SW 1271 (cell line): ENCODE measurements at places on chromosomes 7 and 10.
A peak's percentile ranks its signal among the peaks of the same experiment; 100 is the strongest.

DNA sequence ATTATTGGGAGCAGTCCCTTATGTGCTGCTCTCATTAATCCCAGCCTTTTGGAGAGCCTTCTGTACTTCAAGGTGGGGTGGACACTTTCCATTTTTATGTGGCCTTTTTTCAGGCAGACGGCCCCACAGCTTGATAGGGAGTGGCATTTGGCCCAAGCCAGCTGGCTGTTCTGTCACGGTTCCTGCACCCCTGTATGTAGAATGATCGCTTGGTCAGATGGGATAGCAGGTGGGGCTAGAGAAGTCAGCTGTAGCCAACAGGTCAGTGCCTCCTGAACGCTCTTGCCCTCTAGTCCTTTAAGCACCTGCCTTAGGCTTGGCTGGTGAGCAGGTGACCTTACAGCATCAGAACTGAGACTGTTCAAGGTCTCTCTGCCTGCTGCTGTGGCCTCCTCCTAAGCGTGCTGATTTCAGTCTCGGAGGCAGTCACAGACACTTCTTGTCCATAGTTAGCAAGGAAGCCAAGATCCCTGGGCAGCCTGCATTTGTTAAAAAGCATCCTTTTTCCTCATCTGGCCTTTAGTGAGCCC lies 95.3 kb downstream of the LRRC4 start:
- no peak for DNase-seq

DNA sequence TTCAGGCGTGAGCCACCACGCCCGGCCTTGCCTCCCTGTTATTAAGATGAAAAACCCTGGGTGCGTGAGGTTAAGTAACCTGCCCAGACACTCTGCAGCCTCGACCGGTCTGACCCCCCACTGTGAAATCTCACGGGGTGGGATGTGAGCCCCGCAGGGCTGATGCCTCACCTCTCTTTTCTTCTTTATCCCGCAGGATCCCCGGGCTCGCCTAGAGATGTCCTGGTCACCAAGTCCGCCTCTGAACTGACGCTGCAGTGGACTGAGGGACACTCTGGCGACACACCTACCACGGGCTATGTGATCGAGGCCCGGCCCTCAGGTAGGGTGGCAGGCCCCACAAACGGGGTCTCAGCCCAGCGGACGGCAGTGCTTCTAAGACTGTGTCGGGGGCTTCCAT lies 461.1 kb upstream of the FOXK1 start:
- DNase-seq: no peak

GRCh38 chr10:44087403-44087802 lies 297.5 kb downstream of the CXCL12 start:
- no peak for DNase-seq

DNA sequence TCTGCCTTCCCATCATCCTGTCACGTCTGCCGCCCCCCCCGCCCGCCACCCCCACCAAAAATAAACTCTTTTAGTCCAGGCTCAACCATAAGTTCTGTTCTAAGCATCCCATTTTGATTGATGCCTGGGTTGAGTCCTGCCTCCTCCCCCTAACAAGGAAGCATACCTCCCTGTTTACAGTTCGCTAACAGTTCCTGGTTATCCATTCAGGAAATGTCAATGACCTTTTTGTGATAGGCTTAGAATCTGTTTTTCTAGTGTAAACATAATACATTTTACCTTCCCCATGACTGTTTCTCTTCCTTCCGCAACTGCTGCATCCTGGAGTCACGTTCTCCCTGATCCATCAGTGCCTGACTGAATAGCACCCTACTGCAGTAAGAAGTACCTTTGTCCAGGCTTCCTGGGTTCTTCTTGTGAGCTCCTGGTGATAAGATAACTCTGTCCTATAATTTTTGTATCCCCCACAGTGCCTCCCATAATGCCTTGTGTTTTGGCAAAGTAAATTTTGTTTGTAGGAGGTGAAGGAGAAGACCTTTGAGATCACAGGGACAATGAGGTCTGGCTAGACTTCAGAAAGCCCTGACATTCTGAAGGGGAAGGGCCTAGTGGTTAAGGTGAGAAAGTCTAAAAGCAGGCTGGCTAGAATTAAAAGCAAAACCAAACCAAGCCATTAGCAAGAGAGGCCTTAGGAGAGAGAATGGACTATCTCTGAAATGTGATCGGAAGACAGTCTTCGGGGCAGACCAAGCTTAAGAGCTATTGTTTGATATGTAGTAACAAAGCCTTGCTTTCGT lies 7.3 kb downstream of the AGFG2 start:
- DNase-seq: no peak

- no peak for DNase-seq
These were observed 55.4 kb downstream of the GRID1 start for GRCh38 chr10:86311190-86311589.

GRCh38 chr10:83166344-83166743 lies 973.0 kb upstream of the GHITM start:
- DNase-seq: no peak

- no peak for DNase-seq
These were observed 151.4 kb downstream of the PTPN20 start for GRCh38 chr10:47062441-47063200.

DNA sequence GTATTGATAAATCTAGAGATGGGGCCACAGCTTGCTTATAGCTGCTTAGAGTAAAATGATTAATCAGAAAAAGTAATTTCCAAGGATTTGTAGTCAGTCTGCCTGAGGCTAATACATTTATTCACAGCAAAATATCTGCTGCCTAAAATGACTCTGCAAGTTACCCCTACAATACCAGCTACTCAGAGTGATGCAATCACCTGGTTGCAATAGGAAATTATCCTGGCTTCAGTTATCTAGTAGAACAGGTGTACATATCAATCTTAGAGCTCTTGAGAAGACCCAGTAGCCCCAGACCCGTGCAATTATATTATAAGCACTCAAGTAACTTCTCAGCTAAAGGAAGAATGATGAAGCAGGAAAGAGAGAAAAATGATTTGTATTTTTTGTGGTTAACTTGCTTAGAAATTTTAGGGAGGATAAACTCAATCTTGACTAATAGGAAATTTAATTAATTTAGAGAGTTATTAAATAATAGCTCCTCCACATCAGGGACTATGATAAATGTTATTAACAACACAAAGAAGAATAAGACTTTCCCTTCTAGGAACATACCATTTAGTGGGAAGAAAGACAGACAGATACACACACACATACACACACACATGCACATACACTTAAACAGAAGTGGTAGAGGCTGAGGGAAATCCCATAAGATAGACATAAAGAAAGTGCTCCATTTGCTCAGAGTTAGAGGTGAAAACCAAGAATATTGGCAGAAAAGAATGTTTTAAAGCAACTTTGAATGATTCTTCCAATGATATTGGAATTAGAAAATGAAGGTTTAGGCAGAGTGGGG lies 140.4 kb upstream of the PRSS1 start:
- no peak for DNase-seq

GRCh38 chr10:11411926-11412545 lies 199.4 kb downstream of the USP6NL start:
- no peak for DNase-seq

GRCh38 chr10:97765201-97765600 lies 6.6 kb downstream of the SFRP5 start:
- no peak for DNase-seq

DNA sequence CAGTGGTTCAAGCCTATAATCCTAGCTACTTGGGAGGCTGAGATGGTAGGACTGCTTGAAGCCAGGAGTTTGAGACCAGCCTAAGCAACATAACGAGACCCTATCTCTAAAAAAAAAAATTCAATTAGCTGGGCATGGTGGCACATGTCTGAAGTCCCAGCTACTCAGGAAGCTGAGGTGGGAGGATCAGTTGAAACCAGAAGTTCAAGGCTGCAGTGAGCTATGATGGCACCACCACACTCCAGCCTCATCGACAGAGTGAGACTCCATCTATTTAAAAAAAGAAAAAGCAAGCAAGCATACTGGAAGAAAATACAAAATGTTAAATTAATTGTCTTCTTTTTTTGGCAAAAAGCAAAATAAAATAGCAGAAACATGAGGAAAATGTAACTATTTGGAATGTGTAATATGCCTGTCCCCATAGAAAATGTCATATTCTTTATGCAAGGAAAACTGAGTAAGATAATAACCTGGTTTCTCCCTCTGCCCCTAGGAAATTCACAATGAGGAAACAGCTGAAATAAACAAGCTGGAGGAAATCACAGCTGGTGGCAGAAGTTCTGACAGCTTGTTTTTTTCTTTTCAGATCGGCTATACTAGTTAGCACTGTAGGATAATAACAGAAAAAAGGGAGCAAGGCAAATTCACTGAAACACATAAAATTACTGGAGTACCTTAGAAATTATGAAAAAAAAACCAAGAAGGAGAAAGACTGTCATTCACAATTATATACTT lies 48.5 kb downstream of the HERPUD2 start:
- no peak for DNase-seq

DNA sequence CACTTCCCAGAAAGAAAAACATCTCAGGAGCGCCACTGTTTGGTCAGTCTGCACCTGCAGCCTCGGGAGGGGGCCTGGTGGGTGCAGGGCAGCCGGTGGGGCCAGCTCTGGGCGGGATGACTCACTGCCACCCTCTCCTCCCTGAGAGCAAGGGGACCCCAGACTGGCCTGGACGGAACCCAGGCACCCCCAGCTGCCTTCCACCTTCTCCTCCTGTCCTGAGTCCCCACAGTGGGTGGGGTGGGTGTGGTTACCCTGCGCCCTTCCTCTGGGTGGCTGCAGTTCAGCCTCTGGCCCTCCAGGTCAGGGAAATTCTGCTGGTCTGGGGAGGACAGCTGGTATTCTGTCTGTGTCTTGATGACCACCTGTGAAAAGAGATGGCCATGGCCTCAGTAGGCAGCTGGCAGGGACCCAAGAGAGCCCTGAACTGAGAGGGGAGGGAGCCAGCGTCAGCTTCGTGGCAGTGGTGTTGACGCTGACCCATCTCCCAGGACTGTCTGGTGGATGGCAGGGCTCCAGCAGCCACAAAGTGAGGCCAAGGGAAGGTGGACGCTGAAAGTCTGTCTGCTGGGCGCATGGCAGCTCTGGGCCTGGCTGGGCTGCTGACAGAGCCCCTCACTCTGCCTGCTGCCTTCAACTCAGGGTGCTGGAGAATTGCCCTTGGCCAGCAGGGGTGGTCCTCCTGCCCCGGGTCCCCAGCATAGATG lies 8.9 kb downstream of the CALY start:
- no peak for DNase-seq

- peak; percentile 59 for DNase-seq
These were observed 1.2 kb downstream of the TSPAN12 start for GRCh38 chr7:120856621-120857352.

GRCh38 chr10:128036746-128037543 lies 89.3 kb downstream of the MKI67 start:
- DNase-seq: no peak

- DNase-seq: no peak
These were observed 53.3 kb downstream of the FHIP2A start for GRCh38 chr10:114874827-114875411.

- no peak for DNase-seq
These were observed 243.9 kb downstream of the TNS3 start for GRCh38 chr7:47338026-47338425.

DNA sequence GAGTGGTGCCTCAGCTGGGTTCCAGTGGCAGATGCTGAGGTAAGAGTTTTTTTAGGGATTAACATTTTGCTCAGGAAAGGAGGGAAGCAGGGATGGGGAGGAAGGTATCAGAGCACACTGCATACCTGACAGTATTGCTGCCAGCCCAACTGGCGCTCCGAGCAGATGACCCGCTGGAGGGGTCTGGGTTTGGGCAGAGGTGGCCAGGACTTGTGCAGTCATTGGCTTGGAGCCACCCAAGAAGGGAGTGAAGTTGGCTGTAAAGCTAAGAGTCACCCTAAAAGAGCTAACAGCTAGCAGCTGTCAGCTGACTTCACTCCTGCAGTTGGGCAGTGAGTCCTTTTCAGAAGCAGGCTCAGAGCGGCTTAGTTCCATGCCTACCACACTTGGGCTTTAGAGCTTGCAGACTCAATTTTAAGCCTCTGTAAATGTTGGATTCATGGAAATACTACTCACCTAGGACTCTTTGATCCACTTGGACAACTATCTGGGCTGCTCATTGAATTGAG lies 5.8 kb upstream of the ARHGAP22 start:
- DNase-seq: no peak

DNA sequence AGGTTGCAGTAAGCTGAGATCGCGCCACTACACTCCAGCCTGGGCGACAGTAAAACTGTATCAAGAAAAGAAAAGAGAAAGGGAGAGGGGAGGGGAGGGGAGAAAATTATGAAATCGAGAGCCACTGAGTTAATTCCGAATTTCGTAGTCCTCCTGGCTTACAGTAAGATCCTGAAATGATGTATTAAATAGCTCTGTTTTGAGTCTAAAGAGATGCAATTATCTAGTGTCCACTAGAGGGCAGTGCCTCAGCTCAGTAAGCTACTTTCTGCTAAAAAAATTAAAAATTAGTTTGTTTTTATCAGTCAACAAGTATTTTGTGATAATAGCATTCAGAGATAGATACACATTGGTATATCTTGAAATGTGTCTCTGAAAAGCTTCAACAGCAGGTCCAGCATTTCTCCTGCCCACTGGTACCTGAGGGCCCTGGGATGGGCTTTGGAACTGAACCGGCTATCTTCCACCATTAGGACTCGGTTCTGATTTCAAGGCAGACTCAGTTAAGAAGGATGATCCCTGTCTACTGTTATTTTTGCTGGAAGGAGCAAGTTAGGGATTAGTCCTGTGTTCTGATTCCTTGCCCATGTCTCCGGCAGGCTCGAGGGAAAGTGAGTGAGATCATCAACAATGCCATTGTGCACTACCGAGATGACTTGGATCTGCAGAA lies 19.5 kb downstream of the TSPAN33 start:
- DNase-seq: peak; percentile 56

DNA sequence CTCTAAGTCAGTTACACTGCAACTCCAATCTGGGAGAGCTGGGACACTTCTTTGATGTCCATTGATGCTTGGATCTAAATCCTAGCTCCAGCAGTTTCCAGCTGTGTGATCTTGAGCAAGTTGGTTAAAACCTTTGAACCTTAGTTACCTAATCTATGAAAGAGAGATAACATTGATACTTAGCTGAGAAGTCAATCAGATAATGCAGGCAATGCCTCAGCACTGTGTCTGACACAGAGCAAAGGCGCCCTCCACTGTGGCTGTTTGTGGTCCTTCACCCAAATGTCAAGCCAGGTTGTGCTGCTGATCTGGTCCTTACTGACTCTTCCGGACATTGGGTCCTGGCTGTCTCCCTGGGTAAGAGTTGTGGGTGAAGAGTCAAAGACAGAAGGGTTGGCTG lies 20.2 kb downstream of the DNTT start:
- no peak for DNase-seq

DNA sequence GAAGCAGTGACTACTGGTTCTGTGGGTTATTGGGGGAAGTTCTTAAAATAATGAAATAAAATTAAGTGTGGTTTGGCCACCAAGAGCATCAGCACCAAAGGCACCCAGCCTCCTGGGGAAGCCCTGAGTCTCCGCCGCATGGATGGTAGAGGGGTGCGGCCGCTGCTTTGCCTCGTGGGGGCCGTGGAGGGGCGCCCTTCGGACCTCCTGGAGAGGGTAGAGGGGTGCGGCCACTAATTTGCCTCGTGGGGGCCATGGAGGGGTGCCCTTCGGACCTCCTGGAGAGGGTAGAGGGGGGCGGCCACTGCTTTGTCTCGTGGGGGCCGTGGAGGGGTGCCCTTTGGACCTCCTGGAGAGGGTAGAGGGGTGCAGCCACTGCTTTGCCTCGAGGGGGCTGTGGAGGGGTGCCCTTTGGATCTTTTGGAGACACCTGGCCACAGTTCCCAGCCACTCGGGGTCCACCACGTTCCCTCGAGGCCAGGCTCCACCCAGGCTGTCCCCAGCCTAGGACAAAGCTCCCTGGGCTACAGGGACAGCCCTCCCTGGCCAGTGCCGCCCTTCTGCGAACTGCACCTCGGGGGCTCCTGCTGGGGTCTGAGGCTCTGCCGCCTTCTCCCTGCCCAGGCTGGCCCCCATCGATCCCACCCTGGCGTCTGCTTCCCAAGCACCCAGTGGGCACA lies 535.1 kb downstream of the PTPRN2 start:
- no peak for DNase-seq
